ENCODE measurements at places on chromosomes 1 and 21. TPM values are rescaled to one million over a fixed set of nuclear protein-coding genes. Genes with fewer than 3 reads are reported as not detected.
A peak's percentile ranks its signal among the peaks of the same experiment; 100 is the strongest.

DNA sequence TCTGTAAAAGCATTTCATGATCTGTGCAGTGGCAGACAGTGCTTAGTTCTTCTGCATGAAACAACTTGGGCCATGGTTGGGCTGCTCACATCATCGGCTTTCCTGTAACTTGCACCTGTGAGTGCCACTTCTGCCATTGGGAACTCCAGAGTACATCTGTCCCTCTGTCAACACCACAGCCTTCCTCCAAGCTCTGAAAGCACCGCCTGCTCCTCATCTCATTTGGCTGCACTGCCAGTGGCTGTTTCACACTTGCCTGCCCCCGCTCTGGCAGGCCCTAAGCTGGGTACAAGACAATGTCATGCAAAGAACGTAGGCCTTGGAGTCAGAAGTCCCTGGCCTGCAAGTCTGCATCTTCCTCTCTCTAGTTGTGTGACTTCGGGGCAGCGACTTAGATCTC lies 46.4 kb downstream of the DDX20 start:
- DNase-seq = no peak
- H3K36me3 ChIP-seq = no peaks in the 10 kb centered on the region
- H3K27ac ChIP-seq = no peak overlapping the region
- no peak overlapping the region for H3K4me3 ChIP-seq
- H3K4me1 ChIP-seq = no peaks in the 10 kb centered on the region
- H3K27me3 ChIP-seq = no peaks in the 10 kb centered on the region

DNA sequence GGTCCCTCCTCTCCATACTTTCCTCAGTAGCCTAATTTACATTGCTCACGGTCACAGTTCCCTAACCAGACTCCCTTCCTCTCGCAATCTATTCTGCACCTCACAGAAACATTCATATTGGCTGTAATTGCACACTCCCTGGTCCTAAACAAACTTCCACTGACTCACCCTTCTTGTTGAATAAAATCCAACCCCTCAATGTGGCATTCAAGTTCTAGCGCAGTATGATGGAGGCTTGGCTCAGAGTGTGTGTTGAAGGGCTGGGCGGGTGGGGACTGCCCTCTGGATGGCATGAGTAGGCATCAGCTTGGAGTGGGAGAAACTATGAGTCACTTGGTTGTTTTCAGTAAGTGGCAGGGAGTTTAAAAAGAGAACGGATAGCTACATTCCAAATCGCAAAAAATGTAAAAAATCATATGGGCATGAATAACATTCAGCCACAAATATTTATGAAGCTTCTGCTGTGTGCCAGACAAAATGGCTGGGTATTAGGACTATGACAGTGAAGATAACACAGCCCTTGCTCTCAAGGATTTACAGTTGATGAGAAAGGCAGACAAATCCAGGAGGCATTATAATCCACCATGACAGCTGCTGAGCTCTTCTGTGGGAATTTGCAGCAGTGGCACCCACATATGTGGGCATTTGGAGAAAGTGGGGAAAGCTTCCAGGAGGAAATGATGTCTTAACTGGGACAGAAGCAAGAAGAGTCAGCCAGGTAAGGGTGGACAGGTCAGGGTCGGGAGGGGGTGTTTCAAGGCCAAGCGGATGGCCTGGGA lies 42.2 kb upstream of the LYST start:
- peak overlapping the region; percentile 88 for H3K27ac ChIP-seq
- H3K4me3 ChIP-seq = no peak overlapping the region
- no peaks in the 10 kb centered on the region for H3K4me1 ChIP-seq
- H3K36me3 ChIP-seq = no peaks in the 10 kb centered on the region
- no peak for DNase-seq

The USP25 gene
- total RNA-seq = 59.6 TPM

DNA sequence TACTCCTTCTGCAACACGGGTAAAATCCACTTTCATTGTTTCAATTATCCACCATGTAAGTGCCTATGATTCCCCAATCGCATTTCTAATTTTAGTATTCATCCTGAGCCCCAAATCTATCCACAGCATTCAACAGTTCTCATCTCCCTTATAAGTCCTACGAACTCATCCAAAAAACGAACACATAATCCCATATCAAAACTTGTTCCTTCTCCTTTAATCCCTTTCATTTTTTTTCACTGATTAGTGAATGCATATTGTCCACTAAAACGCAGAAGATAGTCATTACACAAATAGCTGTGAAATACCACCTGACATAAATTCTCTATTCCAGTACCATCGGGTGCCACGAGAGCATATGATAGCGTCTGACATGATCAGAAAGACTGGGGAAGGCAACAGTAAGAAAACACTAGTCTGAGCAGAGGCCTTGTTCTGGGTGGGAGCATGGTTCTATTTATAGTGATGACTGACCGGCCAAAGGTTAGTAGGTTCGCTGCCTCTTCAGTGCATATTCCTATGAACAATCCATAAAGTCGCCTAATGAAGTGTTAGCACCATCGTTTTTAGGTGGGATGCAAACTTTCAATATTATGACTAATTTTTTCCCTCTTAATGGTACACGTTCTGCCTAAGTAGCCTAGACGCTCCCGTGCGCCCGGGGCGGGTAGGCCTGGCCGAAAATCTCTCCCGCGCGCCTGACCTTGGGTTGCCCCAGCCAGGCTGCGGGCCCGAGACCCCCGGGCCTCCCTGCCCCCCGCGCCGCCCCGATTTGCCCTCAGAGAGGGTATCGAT lies 648 bp downstream of the ATP5PF start:
- peak overlapping the region; percentile 71 for H3K4me3 ChIP-seq
- peak overlapping the region; percentile 99 for H3K27ac ChIP-seq
- no peaks in the 10 kb centered on the region for H3K27me3 ChIP-seq
- no peaks in the 10 kb centered on the region for H3K4me1 ChIP-seq
- no peaks in the 10 kb centered on the region for H3K36me3 ChIP-seq

- H3K27ac ChIP-seq = peak overlapping the region; percentile 99
- H3K4me3 ChIP-seq = peak overlapping the region; percentile 95
- DNase-seq = no peak
- H3K27me3 ChIP-seq = no peaks in the 10 kb centered on the region
- no peaks in the 10 kb centered on the region for H3K4me1 ChIP-seq
Observed at GRCh38 chr1:183021405-183022201, 1.6 kb upstream of the LAMC1 start.

The ZNF683 gene
- total RNA-seq = not detected

- no peaks in the 10 kb centered on the region for H3K27me3 ChIP-seq
- peak overlapping the region; percentile 52 for H3K4me3 ChIP-seq
- peaks cover 2% of the 10 kb centered on the region for H3K4me1 ChIP-seq
- no peak for DNase-seq
- H3K27ac ChIP-seq = no peak overlapping the region
Observed at GRCh38 chr1:121518726-121519041, 333.9 kb downstream of the SRGAP2C start.

- no peak overlapping the region for H3K4me3 ChIP-seq
- no peaks in the 10 kb centered on the region for H3K27me3 ChIP-seq
- DNase-seq = no peak
- H3K36me3 ChIP-seq = no peaks in the 10 kb centered on the region
- no peak overlapping the region for H3K27ac ChIP-seq
Observed at GRCh38 chr1:10599194-10599861, 124.6 kb downstream of the PEX14 start.

The PTGS2 gene
- total RNA-seq = 1.2 TPM

The FOXD2 gene
- 31.5 TPM for total RNA-seq

The MCOLN3 gene
- 10.7 TPM for total RNA-seq

- no peaks in the 10 kb centered on the region for H3K4me1 ChIP-seq
- H3K36me3 ChIP-seq = no peaks in the 10 kb centered on the region
- no peak overlapping the region for H3K27ac ChIP-seq
- DNase-seq = no peak
- no peaks in the 10 kb centered on the region for H3K27me3 ChIP-seq
Observed at GRCh38 chr1:78541479-78541878, 50.7 kb downstream of the PTGFR start.

DNA sequence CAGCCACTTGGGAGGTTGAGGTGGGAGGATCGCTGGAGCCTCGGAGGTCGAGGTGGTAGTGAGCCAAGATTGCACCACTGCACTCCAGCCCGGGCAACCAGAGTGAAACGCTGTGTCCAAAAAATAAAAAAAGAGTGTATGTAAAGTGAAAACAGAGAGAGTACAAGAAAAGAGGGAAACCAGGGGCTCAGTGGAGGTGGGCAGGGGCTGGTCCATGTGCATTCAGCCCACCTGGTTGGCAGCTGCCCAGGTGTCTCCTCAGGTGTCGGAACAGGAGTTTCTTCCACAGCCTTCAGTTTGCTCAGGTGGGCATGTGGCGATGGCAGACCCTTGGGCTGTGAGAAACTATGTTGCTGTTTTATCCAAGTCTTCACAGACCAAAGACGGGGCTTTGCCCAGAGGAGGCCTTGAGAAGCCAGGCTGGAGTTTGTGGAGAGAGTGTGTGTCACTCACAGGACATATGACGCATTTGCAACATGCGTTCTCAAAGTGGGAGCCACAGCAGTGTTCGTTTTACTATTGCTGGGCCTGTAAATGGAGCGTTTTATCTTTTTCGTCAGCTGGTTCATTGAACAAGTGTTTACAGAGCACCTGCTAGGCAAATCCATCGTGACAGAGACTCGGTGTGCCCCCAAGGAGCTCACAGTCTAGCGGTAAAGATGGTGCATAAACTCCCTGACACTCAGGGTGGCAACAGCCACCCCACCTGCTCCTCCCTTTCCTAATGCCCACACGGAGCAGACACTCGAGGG lies 22.4 kb upstream of the SAMD11 start:
- peaks cover 23% of the 10 kb centered on the region for H3K4me1 ChIP-seq
- H3K27me3 ChIP-seq = peaks cover 39% of the 10 kb centered on the region
- no peak overlapping the region for H3K27ac ChIP-seq
- no peak overlapping the region for H3K4me3 ChIP-seq

The FAM72D gene
- not detected for total RNA-seq

The TFF2 gene
- not detected for total RNA-seq

- H3K36me3 ChIP-seq = no peaks in the 10 kb centered on the region
- H3K4me3 ChIP-seq = no peak overlapping the region
- no peak overlapping the region for H3K27ac ChIP-seq
Observed at GRCh38 chr1:207396168-207396746, 57.9 kb upstream of the CR2 start.

The CTH gene
- 5.7 TPM for total RNA-seq

The LCA5L gene
- total RNA-seq = not detected

- H3K4me3 ChIP-seq = no peak overlapping the region
- H3K27ac ChIP-seq = no peak overlapping the region
- H3K4me1 ChIP-seq = peaks cover 11% of the 10 kb centered on the region
- no peak for DNase-seq
- no peaks in the 10 kb centered on the region for H3K36me3 ChIP-seq
Observed at GRCh38 chr1:202802998-202803932, 5.0 kb downstream of the KDM5B start.

- H3K4me3 ChIP-seq = peak overlapping the region; percentile 76
- H3K36me3 ChIP-seq = no peaks in the 10 kb centered on the region
- DNase-seq = no peak
Observed at GRCh38 chr1:157139052-157139715, 989 bp upstream of the ETV3 start.

DNA sequence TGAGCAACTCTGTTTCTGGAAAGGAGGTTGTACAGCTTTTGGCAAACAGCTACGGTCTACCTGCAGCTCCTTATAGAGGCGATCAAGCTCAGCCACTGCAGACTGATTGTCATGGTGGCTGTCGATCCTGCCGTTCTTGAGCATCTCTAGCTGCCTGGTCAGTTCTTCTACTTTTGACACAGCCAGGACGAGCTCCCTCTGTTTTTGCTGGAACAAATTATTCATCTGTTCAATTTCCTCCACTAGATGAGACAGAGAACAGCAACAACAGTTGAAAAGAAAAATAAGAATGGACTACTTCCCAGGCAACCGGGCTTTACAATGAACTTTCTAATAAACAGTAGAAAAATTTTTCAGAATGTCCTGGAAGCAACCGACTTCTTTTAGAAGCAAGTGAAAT lies 42.5 kb downstream of the TP53BP2 start:
- H3K4me3 ChIP-seq = no peak overlapping the region
- no peaks in the 10 kb centered on the region for H3K27me3 ChIP-seq
- H3K4me1 ChIP-seq = no peaks in the 10 kb centered on the region
- DNase-seq = no peak
- H3K36me3 ChIP-seq = peaks cover 92% of the 10 kb centered on the region

DNA sequence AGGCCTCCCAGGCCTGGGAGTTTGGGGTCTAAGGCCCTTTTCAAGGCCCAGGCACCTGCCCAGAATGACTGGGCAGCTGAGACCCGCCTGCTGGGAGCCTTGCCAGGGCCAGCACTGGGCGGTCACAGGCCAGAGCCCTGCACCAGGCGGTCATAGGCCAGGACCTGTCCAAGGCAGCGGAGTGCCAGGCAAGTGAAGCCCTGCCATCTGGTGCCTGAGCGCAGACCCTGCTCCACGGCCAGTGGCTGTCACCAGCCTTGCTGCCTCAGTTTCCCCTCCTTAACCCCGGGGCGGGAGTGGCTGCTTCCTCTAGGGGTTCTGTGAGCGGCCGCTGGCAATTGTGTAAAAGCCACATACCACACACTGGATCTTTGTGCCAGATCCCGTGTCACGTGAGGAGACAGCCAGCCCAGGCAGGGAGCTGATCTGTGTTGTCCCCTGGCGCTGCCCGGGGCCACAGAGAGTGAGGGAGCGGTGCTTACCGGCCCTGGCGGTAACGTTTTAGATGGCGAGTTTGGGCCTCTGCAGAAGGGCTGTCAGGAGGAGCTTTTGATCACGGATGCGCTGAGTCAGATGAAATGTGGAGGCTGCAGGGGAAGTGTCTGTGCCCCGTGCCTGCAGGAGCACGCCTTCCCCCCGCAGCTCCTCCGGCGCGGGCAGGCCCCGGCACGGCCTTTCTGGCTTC lies 4.6 kb downstream of the COL18A1 start:
- DNase-seq = no peak
- H3K27ac ChIP-seq = peak overlapping the region; percentile 2
- no peaks in the 10 kb centered on the region for H3K27me3 ChIP-seq
- no peaks in the 10 kb centered on the region for H3K36me3 ChIP-seq
- no peak overlapping the region for H3K4me3 ChIP-seq

The CFHR5 gene
- not detected for total RNA-seq

GRCh38 chr1:117001254-117001927 lies at the start of gene CD101:
Gene CD101 (plus strand): TSS chr1:117001760. CDS start chr1:117001818, 58 bp downstream.
- DNase-seq = no peak
- no peaks in the 10 kb centered on the region for H3K4me1 ChIP-seq
- H3K27me3 ChIP-seq = no peaks in the 10 kb centered on the region
- H3K36me3 ChIP-seq = no peaks in the 10 kb centered on the region
- no peak within 1 kb of the TSS for H3K27ac ChIP-seq

The RAB13 gene
- total RNA-seq = 31.0 TPM

GRCh38 chr1:171935086-171935485 lies 93.8 kb downstream of the DNM3 start:
- no peaks in the 10 kb centered on the region for H3K36me3 ChIP-seq
- H3K27me3 ChIP-seq = no peaks in the 10 kb centered on the region
- DNase-seq = no peak
- no peak overlapping the region for H3K27ac ChIP-seq
- no peak overlapping the region for H3K4me3 ChIP-seq

DNA sequence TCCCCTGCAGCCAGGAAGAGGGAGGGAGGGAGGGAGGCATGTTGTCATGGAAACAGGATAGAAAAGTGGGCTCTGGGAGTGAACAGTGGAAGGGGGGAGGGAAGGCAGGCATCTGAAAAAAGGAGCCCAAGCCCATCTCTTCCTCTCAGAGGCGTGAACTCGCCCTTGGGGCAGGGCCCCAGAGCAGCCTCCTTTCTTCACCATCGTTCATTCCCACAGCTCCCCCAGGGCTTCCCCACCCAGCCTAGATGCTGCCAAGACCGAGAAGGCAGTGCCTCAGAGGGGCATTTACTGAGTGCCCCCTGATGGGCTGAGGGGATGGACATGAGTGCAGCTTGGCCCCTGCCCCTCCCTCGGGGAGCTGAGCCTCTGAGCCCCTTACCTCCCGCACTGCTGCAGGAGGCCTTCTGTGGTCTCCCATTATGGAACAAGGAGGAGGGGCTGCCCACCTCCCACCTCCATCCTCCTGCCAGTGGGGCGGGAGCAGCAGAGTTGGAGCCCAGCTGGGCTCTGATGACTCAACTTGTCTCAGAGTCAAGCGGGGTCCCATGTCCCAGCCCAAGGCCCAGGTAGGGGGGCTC lies 39.1 kb upstream of the KIF21B start:
- H3K4me3 ChIP-seq = no peak overlapping the region
- no peaks in the 10 kb centered on the region for H3K27me3 ChIP-seq
- H3K4me1 ChIP-seq = no peaks in the 10 kb centered on the region
- no peak for DNase-seq
- no peak overlapping the region for H3K27ac ChIP-seq
